ENCODE measurements at places on chromosomes 3 and 15.

DNA sequence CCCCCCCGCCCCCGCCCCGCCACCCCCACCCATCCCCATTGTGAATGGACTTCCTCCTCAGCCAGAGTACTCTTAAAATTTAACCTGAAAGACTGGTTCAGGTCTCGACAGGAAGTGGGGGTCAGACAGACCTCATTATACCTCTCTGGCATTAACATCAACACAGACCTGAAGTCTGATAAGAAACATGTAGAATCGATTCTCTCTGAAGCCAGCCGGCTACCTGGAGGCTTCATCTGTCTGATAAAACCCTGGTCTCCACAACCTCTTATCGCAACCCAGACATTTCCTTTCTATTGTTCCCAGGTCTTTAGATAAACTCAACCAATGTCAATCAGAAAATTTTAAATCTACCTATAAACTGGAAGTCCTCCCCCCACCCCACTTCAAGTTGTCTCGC lies 42.6 kb downstream of the SLCO2A1 start:
- no peaks in the 10 kb centered on the region for H3K4me1 ChIP-seq
- H3K36me3 ChIP-seq: peaks cover 2% of the 10 kb centered on the region
- no peak overlapping the region for H3K27ac ChIP-seq
- peaks cover 48% of the 10 kb centered on the region for H3K27me3 ChIP-seq
- H3K4me3 ChIP-seq: no peak overlapping the region
- DNase-seq: no peak

- H3K27me3 ChIP-seq: no peaks in the 10 kb centered on the region
- no peak overlapping the region for H3K27ac ChIP-seq
- DNase-seq: no peak
Measured at GRCh38 chr3:188084752-188085583, 69.0 kb upstream of the LPP start.

GRCh38 chr15:32861761-32862160 lies 144.0 kb downstream of the GREM1 start:
- H3K4me1 ChIP-seq: peaks cover 16% of the 10 kb centered on the region
- no peak overlapping the region for H3K27ac ChIP-seq
- H3K27me3 ChIP-seq: peaks cover 4% of the 10 kb centered on the region
- DNase-seq: no peak

- H3K36me3 ChIP-seq: no peaks in the 10 kb centered on the region
Measured at GRCh38 chr15:55168350-55168974, 28.3 kb downstream of the RSL24D1 start.

DNA sequence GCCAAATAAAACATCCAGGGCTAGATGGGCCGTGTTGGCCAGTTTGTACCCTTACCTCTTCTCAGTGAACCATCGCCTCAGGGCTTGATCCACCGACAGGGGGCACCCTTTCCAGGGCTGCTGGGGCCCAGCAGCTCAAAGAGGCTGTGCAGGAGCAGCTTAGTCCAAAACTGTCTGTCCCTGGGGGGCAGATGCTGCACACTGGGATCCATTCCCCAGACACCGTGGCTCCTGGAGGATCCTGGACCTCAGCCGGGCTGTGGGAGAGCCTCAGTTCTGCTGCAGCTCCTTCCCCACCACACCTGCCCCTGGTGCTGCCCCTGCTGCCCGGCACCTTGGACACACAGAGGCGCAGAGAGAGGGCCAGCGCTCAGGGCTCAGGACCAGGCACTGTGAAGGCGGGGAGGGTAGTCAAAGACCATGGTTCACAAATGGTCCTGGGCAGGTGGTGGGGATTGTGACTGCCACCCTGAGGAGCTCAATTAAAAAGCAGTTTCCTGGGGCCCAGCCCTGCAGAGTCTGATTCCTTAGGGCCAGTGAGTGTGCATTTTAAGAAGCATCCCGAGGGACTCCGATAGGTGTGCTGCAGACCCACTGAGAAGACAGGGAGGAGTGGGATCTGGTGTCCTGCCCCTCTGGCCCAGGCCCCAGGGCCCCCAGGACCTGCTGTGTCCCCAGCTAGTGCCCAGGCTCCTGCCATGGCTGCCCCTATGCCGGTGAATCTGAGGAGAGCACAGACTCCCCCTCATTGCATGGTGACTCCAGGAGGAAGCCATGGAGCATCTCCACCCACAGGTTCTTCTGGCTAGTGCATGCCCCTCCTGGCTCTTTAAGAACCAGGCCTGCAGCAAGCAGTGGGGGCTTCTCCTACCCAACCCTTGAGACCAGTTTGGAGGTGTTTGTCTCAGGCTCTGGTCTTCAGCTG lies 86.5 kb upstream of the PRR20G start:
- no peak overlapping the region for H3K4me3 ChIP-seq
- no peak overlapping the region for H3K27ac ChIP-seq
- H3K27me3 ChIP-seq: peaks cover 7% of the 10 kb centered on the region
- no peaks in the 10 kb centered on the region for H3K36me3 ChIP-seq

- no peak for DNase-seq
- peaks cover 2% of the 10 kb centered on the region for H3K36me3 ChIP-seq
- no peak overlapping the region for H3K4me3 ChIP-seq
- H3K27ac ChIP-seq: no peak overlapping the region
Measured at GRCh38 chr3:59824876-59825275, 775.1 kb upstream of the CFAP20DC start.

DNA sequence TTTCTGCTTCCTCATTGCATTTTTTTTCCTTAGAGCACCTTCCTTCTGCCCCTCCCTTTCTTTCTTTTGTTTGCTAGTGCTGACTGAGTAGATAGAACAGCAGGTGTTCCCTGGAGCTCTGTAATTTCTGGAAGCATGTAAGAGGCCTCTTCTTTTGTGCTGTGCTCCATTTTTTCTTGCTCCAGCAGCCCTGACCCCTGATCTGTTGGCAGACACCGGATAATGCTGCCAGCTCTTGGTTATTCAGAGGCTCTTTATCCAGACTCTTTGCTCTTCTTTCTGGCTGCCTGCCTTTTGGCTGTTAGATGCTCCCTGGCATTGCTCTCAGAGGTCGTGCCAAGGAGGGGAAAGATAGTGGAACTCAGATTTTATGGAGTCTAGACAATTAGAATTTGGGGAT lies 104.4 kb upstream of the RBMS3 start:
- H3K27ac ChIP-seq: no peak overlapping the region
- DNase-seq: no peak
- H3K4me3 ChIP-seq: no peak overlapping the region
- H3K36me3 ChIP-seq: no peaks in the 10 kb centered on the region

DNA sequence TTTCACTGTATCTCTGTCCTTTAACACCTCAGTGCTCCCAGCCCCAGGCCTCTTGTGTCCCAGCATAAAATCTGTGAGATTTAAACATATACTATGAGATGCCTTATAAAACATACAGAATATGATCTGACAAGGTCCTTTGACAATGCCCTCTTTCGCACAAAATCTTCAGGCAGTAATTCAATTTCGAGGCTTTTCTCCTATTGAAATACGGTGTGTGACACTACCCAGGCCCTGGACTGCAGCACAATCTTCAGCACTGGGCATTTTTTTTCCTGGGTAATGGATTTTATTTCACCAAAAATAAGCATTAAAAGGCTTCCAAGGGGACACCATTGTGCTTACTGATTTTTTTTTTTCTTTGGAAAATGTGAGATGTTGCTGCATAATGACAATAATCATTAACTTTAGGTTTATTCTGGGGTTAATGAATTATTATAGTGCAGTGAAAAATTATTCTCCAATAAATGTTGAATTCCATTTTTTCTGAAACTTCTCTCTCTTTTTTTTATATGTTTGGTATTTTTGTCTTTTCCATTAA lies 40.9 kb upstream of the FAM3D start:
- no peaks in the 10 kb centered on the region for H3K4me1 ChIP-seq
- no peak for DNase-seq
- no peaks in the 10 kb centered on the region for H3K36me3 ChIP-seq
- H3K27me3 ChIP-seq: peaks cover 6% of the 10 kb centered on the region
- H3K4me3 ChIP-seq: no peak overlapping the region

GRCh38 chr15:68718468-68718867 lies 102.2 kb downstream of the ANP32A start:
- no peak overlapping the region for H3K4me3 ChIP-seq
- peaks cover 55% of the 10 kb centered on the region for H3K27me3 ChIP-seq
- H3K4me1 ChIP-seq: peaks cover 2% of the 10 kb centered on the region
- no peaks in the 10 kb centered on the region for H3K36me3 ChIP-seq
- no peak for DNase-seq

- H3K4me3 ChIP-seq: no peak overlapping the region
- peaks cover 3% of the 10 kb centered on the region for H3K4me1 ChIP-seq
- DNase-seq: no peak
- peaks cover 3% of the 10 kb centered on the region for H3K36me3 ChIP-seq
- H3K27ac ChIP-seq: no peak overlapping the region
- no peaks in the 10 kb centered on the region for H3K27me3 ChIP-seq
Measured at GRCh38 chr15:66560856-66561525, 4.8 kb downstream of the LCTL start.

GRCh38 chr15:77865701-77866100 lies 211.8 kb downstream of the TBC1D2B start:
- H3K4me3 ChIP-seq: no peak overlapping the region
- H3K27me3 ChIP-seq: peaks cover 21% of the 10 kb centered on the region
- H3K27ac ChIP-seq: no peak overlapping the region
- peaks cover 3% of the 10 kb centered on the region for H3K4me1 ChIP-seq
- no peaks in the 10 kb centered on the region for H3K36me3 ChIP-seq
- DNase-seq: no peak

DNA sequence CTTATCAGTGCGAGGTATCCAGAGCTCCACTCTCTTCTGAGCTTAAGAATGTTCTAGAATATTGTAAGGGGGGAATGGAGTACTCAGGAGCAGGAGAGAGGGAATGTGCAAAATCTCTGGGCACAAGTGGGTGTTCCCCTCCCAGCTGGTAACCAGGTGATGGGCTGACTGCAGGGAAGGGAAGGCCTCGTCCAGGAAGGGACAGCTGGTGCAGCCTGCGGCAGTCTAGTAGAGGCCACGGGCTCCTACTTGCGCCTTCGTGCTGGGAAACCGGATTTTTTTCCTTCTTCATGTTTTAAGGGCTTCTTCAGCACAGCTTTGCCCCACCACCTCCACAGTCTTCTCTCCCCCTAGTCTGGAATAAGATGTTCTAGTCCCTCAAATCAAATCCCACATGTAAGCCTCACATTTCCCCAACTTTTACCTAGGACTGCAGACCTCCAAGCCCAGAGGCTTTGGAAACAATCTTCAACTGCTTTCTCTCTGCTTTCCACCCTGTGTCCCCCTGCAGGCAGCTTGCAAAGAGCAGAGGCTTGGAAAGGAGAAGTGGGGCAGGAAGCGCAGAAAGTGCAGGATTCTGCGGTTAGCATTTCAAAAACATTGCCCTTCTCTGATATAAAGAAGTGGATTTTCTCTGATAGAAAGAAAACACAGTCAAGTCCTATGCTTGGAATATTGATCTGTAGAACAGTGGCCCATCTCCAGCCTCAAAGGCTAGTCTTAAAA lies 11.9 kb upstream of the CGNL1 start:
- no peaks in the 10 kb centered on the region for H3K4me1 ChIP-seq
- H3K27me3 ChIP-seq: no peaks in the 10 kb centered on the region

- peaks cover 39% of the 10 kb centered on the region for H3K27me3 ChIP-seq
- peak overlapping the region; percentile 36 for H3K4me3 ChIP-seq
- DNase-seq: no peak
- no peak overlapping the region for H3K27ac ChIP-seq
- H3K36me3 ChIP-seq: no peaks in the 10 kb centered on the region
Measured at GRCh38 chr3:129345971-129346370, 67.3 kb downstream of the HMCES start.

- H3K27me3 ChIP-seq: no peaks in the 10 kb centered on the region
- H3K36me3 ChIP-seq: no peaks in the 10 kb centered on the region
- no peak for DNase-seq
- H3K27ac ChIP-seq: no peak overlapping the region
- no peaks in the 10 kb centered on the region for H3K4me1 ChIP-seq
- no peak overlapping the region for H3K4me3 ChIP-seq
Measured at GRCh38 chr3:60421749-60422446, 829.4 kb downstream of the FHIT start.

- peaks cover 4% of the 10 kb centered on the region for H3K36me3 ChIP-seq
- H3K27ac ChIP-seq: no peak overlapping the region
- no peak for DNase-seq
- H3K4me3 ChIP-seq: peak overlapping the region; percentile 5
- H3K4me1 ChIP-seq: peaks cover 16% of the 10 kb centered on the region
Measured at GRCh38 chr3:125386811-125387210, 11.7 kb upstream of the ZNF148 start.

DNA sequence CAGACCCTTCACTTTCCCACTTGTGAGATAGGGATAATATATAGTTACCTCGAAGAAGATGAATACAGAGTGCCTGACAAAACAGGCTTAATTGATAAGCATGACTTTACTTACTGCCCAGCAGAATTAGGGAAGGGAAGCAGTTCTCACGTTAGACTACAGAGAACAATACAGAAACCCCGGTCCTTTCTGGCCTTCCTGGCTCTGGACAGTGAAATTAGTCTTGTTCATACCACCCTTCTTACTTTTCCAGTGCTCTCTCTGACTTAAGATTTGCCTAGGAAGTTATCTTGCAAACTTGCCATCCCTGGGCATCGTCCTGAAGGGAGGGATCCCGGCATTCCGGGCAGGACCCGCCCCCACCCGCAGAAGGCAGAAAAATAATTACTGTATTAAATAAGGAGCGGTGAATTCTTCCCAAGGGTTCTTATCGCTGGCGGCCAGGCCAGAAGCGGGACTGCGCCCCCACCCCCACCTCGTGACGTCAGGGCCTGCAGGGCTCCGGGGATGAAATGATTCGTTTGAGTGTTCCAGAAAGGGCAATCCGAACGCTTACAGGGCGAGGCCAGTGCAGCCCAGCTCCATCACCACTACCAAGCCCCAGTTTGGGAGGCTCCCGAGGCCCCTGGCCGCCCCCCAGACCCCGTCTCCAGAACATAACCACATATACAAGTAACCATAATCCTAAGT lies 8.4 kb downstream of the SOX2 start:
- no peak for DNase-seq
- H3K4me1 ChIP-seq: no peaks in the 10 kb centered on the region
- peaks cover 85% of the 10 kb centered on the region for H3K27me3 ChIP-seq
- H3K36me3 ChIP-seq: peaks cover 3% of the 10 kb centered on the region
- no peak overlapping the region for H3K27ac ChIP-seq
- H3K4me3 ChIP-seq: no peak overlapping the region

DNA sequence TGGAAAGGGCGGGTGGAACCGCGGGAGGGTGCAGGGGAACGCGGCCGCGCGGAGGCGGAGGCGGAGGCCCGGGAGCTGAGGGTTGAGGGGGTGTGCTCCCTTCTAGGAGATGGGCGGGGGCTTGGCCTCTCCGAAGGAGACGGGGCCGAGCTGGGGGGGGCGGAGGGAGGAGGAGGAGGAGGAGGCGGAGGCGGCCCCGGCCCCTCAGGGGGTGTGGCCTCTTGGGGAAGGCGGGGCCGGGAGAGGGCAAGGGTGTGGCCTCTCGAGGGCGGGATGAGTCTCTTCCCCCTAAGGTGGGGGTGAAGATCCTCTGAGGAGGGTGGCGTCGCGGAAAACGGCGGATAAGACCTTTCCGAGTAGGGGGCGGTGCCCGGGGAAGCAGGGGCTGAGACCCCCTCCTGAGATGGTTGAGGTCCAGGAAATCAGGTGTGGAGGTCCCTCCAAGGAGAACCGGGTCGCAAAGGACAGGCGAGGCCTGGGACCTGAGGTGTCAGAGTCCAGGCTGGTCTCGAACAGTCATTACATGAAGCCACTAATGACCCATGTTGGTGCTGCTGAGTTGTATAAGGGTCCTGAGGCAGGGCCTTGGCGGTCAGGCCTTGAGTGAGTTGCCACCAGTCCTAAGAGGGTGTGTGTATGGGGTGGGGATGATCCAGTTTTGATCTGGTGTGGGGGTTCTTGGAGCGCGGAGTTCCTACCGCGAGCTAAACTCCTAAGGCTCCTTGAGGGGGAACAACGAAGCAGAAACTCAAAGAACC lies 759 bp downstream of the WDR6 start:
- no peaks in the 10 kb centered on the region for H3K27me3 ChIP-seq
- peak overlapping the region; percentile 99 for H3K27ac ChIP-seq
- H3K4me1 ChIP-seq: peaks cover 30% of the 10 kb centered on the region
- peak; percentile 90 for DNase-seq

GRCh38 chr3:50412231-50412754 lies 53.0 kb upstream of the TMEM115 start:
- H3K4me1 ChIP-seq: peaks cover 3% of the 10 kb centered on the region
- peaks cover 2% of the 10 kb centered on the region for H3K36me3 ChIP-seq
- no peak for DNase-seq
- no peak overlapping the region for H3K4me3 ChIP-seq

Measured in T-helper 17 cell (primary cell).